ENCODE measurements at places on chromosomes 12 and 14.
A peak's percentile ranks its signal among the peaks of the same experiment; 100 is the strongest.

DNA sequence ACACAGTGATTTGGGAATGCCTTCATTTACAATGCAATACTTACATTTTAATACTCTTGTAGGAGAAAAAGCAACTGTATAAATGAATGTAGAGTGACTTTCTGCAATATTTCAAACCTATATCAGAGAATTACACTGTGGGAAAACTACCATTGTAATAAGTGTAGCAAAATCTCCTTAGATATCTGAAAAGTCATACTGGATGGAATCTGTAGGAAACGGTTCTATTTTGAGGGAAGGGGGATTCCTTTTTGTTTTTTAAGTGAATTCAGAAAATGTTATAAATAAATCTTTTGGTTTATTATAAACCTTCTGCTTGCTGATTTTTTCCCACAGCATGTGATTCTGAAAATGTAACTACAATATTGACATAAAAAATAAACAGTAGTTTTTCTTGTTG lies 23.0 kb downstream of the ZNF891 start:
- no peak for DNase-seq

- DNase-seq, result no peak
These were observed 316.0 kb downstream of the RAD51B start for GRCh38 chr14:68135566-68135965.

DNA sequence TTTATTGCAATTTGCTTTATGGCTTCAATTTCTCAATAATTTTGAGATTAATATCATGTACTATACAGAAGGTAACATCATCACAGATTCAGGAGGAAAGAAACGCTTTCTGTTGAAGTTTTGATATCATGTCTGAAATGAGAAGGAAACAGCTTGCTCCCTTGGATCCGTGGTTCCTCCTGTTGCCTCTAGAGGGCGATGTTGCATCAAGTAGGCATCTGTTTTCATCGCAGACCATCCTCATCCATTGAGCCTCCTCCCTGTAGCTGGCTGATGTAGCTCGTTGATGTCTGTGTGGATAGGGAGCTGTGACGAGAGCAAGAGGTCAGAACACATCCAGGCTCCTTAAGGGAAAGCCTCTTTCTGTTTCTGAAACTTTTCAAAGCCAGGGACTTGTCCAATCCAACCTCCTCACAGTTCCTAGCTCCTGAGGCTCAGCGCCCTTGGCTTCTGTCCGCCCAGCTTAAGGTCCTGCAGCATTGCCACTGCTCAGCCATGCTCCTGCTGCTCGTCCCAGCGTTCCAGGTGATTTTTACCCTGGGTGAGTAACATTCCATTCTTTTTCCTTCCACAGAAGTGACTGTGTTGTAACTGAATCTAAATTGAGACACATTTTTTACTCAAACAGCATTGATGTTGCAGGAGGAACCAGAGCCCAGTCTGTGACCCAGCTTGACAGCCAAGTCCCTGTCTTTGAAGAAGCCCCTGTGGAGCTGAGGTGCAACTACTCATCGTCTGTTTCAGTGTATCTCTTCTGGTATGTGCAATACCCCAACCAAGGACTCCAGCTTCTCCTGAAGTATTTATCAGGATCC lies 304.8 kb upstream of the OR4E1 start:
- peak; percentile 77 for DNase-seq

GRCh38 chr12:124915239-124916236 lies 1.1 kb upstream of the UBC start:
- no peak for DNase-seq

DNA sequence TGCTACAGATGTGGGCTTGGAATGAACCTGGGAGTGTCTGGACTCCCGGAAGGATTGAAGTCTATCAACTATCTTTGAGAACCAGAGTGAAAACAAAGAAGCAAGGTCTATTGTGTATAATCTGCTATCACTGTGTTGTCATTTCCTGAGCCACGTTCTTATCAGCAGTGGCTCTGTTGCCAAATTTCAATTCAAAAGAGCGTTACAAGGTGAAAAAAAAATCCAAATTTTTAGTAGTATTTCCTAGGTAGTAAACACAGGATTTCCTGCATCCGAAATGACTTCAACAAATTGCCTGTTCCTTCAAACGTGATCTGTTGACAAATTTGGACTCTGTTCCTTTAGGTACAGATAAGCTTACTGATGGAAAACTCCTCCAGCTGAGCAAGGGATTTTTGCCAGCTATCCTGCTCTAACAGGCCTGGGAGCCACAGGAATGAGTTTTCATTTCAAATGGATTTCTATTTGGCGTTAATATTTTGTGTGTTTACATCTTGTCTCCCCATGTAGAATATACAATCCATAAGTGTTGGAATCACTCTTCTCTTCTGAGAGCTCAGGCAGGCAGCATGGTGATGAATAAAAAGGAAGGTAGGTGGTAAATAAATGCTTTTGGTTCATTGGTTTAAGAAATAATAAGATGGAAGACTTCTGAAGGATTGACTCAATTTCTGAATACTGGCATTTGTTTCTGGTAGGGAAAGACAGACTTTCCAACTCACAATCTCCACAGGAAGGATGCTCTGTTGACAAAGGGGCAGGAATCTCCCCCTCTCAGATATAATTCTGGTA lies 58.5 kb downstream of the GPR135 start:
- DNase-seq, result peak; percentile 22

GRCh38 chr12:3604748-3605586 lies 114.0 kb downstream of the PRMT8 start:
- peak; percentile 58 for DNase-seq

- DNase-seq, result peak; percentile 63
These were observed 2.2 kb upstream of the KRT80 start for GRCh38 chr12:52193991-52194390.

- DNase-seq, result no peak
These were observed 12.8 kb downstream of the ZFYVE1 start for GRCh38 chr14:73014105-73014504.

GRCh38 chr12:46556105-46556559 lies 183.6 kb upstream of the SLC38A2 start:
- no peak for DNase-seq

GRCh38 chr12:61490526-61491498 lies 769.4 kb upstream of the USP15 start:
- no peak for DNase-seq

GRCh38 chr12:40058721-40059190 lies 47.1 kb downstream of the SLC2A13 start:
- no peak for DNase-seq

DNA sequence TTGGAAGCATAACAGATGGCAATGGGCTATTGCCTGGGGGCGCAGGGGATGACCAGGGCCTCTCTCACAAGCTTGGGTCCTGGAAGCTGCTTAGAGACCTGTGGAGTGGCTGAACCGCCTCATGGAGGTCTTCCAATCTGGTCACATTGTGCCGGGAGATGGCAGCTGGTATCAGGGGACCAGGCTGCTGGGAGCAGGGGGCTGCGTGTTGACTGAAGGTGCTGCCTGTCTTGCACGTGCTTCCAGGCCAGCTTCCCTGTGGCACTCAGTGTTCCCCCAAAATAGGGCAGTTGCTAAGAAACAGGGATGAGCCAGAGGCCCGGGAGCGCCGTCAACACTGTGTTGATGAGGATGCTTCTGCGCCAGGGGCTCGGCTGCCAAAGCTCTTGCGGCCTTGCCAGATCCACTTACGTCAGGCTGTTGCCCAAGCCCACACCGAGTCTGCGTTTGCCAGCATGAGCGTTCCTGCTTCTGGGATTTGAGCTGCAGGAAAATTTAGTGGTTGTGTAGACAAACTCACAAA lies 39.8 kb downstream of the ELK3 start:
- DNase-seq, result no peak

DNA sequence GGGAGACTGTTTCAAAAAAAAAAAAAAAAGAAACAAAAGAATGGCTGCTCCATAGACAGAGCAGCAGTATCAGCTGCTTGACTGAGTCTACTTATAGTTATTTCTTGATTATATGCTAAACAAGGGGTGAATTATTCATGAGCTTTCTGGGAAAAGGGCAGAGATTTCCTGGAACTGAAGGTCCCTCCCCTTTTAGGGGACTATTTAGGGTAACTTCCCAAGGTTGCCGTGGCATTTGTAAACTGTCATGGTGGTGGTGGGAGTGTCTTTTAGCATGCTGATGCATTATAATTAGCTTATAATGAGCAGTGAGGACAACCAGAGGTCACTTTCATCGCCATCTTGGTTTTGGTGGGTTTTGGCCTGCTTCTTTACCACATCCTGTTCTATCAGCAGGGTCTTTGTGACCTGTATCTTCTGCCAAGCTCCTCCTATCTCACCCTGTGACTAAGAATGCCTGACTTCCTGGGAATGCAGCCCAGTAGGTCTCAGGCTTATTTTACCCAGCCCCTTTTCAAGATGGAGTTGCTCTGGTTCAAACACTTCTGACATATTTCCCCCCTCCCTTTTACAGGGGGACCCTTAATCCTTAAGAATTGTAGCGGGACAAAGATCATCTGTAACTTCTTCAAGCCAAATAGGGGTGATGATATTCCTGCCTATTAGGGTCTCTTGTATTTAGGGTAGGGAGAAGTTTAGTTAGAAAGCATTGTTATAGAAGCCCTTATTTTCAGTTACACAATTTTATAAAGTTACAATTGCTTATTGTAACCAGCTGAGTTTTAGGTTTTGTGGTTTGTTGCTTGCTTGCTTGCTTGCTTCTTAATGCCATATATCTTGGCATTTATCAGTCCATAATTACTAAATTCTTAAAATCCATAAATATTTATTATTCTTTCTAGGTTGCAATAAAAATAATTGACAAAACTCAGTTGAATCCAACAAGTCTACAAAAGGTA lies 42.5 kb downstream of the MARK3 start:
- DNase-seq, result peak; percentile 95

GRCh38 chr14:72880164-72880563 lies 13.7 kb downstream of the DPF3 start:
- DNase-seq, result peak; percentile 61

- DNase-seq, result peak; percentile 98
These were observed 668 bp downstream of the TRIP11 start for GRCh38 chr14:92039063-92039718.

DNA sequence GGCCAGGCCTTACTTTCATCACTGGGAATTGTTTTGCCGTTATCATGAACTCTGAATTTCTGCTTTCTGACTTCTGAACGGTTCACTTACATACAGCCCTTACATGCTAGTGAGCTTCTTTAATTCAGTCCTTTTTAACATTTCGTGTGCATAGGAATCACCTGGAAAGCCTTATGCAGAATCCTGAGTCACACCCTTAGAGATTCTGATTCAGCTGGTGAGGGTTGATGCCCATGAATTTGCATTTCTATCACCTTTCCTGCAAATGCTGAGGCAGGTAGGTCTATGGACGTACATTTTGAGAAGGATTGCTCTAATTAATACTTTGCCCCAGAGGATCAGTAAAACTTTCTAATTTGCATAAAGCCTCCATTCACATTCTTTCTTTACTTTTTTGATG lies 44.0 kb downstream of the PPHLN1 start:
- DNase-seq, result peak; percentile 30

GRCh38 chr12:50111395-50111692 lies 692 bp upstream of the COX14 start:
- no peak for DNase-seq

- DNase-seq, result no peak
These were observed 8.0 kb downstream of the DTX1 start for GRCh38 chr12:113064395-113065125.

GRCh38 chr14:70622111-70622712 lies 19.5 kb upstream of the TTC9 start:
- peak; percentile 89 for DNase-seq

- DNase-seq, result no peak
These were observed 141.4 kb downstream of the TMEM132D start for GRCh38 chr12:129762436-129762835.

GRCh38 chr12:16949371-16949770 lies 343.4 kb upstream of the LMO3 start:
- no peak for DNase-seq

GRCh38 chr12:78062786-78063185 lies 232.1 kb downstream of the NAV3 start:
- DNase-seq, result no peak

- no peak for DNase-seq
These were observed 422.6 kb downstream of the ATP23 start for GRCh38 chr12:58363971-58364370.

- no peak for DNase-seq
These were observed 169.2 kb upstream of the MYL2 start for GRCh38 chr12:111089616-111090015.

DNA sequence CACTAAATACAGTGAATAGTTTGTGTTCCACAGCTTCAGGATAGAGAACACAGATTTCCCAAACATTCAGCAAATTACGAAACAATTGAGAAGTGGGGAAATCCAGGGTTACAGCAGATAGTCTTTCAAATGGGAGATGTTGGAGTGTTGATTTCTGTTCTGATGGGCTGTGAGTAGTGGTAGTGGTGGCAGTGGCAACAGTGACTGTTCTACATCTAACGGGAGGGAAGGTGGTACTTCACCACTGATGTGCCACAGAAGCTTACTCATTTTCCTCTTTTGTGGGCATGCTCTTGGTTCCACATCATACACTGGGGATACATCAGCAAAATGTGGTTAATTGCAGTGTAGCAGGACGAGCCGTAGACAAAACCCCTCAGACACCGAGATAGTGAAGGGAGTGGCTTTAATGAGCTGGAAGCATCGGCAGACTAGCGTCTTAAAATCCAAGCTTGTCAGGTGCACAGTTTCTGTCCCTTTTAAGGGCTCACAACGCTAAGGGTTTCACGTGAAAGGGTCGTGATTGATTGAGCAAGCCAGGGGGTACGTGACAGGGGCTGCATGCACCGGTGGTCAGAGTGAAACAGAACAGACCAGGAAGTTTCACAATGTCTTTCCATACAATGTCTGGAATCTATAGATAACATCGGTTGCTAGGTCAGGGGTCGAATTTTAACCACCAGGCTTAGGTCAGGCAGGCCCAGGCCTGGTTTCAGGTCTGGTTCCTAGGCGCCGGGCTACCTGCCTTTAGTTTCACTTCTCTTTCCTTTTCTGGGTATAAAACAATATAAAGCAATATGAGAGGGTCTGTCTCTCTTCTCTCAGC lies 330.6 kb upstream of the FBXO33 start:
- DNase-seq, result peak; percentile 42

Measured in mesendoderm (in vitro differentiated cells).